ENCODE measurements at places on chromosomes 5 and 9. TPM values are rescaled to one million over a fixed set of nuclear protein-coding genes. Genes with fewer than 3 reads are reported as not detected.

Gene PLAC8L1
- 27.7 TPM for polyA plus RNA-seq

Gene ZDHHC11B
- 4.6 TPM for polyA plus RNA-seq

Gene CDC37L1
- 18.2 TPM for polyA plus RNA-seq

Gene FIBCD1
- polyA plus RNA-seq, result 20.8 TPM

Gene PPP2R2B
- polyA plus RNA-seq, result 36.6 TPM

Gene CAVIN4
- 3.7 TPM for polyA plus RNA-seq

Gene TMEM215
- 5.2 TPM for polyA plus RNA-seq

Gene SLC36A2
- polyA plus RNA-seq, result 1.5 TPM

Gene BRINP1
- 1.8 TPM for polyA plus RNA-seq

Gene ADAMTS19
- 0.90 TPM for polyA plus RNA-seq

Gene CCDC152
- polyA plus RNA-seq, result 1.4 TPM

Gene APBA1
- polyA plus RNA-seq, result 11.9 TPM

Gene CCNJL
- polyA plus RNA-seq, result 23.6 TPM

Gene GALNT12
- 7.5 TPM for polyA plus RNA-seq

Gene PPP3R2
- 241 TPM for polyA plus RNA-seq

Gene CTXN3
- polyA plus RNA-seq, result 0.26 TPM

Gene TRAF2
- 21.9 TPM for polyA plus RNA-seq

Gene INSYN2B
- 1.0 TPM for polyA plus RNA-seq

DNA sequence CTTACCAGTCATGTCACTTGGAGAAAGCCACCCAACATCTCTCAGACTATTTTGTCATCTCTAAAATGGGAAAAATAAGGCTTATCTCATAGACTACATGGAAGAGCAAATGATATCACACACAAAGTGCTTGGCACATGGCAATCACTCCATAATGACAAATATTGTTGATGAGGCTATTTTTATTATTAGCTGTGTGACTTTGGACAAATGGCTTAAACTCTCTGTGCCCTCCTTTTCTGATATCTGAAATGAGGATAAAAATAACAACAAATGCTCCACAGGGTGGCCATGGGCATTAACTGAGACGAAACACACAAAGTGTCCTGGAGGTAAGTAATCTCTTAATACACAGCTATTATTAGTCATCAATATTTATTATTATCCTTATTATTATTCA, 125.5 kb upstream of the HAND1 start:
- H3K4me1 ChIP-seq, result no peaks in the 10 kb centered on the region
- H3K36me3 ChIP-seq, result no peaks in the 10 kb centered on the region

- no peaks in the 10 kb centered on the region for H3K27me3 ChIP-seq
- no peak for DNase-seq
- no peak overlapping the region for H3K4me3 ChIP-seq
- no peaks in the 10 kb centered on the region for H3K4me1 ChIP-seq
Observed at GRCh38 chr5:131595088-131596033, 39.7 kb downstream of the RAPGEF6 start.

GRCh38 chr5:137348759-137349158, 150.4 kb downstream of the SPOCK1 start:
- no peaks in the 10 kb centered on the region for H3K4me1 ChIP-seq
- H3K27me3 ChIP-seq, result no peaks in the 10 kb centered on the region
- no peaks in the 10 kb centered on the region for H3K36me3 ChIP-seq

DNA sequence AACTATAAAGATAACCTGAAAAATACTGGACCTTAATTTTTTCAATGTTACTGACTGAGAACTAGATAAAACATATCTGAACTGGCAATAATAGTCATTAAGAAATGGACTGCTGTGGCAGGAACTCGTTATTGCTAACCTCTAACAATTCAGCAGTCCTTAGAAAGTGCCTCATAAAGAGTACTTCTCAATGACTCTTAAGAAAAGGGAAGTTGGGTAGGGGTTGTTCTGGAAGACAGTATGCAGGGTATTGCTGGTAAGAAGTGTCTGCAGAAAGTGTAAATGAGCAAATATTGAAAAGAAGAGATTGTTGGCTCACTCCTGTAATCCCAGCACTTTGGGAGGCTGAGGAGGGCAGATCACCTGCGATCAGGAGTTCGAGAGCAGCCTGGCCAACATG, 27.9 kb downstream of the FOXD1 start:
- no peaks in the 10 kb centered on the region for H3K4me1 ChIP-seq
- H3K27me3 ChIP-seq, result no peaks in the 10 kb centered on the region
- H3K36me3 ChIP-seq, result no peaks in the 10 kb centered on the region
- H3K4me3 ChIP-seq, result no peak overlapping the region

DNA sequence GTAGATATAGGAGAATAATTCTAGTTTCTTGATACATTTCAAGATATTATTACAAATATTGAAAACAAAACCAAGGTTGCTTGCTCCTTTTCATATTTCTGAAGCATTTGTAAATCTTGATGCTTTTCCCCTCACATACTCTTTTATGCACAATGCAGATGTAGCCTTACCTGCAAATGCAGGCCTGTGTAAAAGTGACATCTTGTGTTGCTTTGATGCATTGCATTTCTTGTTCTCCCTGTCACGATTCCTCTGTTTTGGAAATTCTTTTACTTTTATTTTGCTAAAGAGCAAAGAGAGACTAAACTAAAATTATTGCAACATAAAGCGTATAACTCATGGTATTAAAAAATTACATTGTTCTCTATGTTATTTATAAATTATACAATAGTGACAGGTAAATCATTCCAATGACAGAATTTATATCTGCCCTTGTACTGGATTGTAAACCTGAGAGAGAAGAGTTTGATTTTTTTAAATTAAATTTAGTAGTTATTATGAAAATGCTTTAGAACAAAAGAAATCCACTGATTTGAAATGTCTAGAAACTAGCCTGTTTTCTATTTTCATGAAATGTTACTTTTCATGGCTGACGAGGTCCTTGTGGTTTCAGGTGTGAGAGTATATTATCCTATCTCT, 970.0 kb downstream of the MAT2B start:
- no peak overlapping the region for H3K4me3 ChIP-seq
- no peaks in the 10 kb centered on the region for H3K27me3 ChIP-seq
- no peaks in the 10 kb centered on the region for H3K36me3 ChIP-seq
- no peaks in the 10 kb centered on the region for H3K4me1 ChIP-seq

DNA sequence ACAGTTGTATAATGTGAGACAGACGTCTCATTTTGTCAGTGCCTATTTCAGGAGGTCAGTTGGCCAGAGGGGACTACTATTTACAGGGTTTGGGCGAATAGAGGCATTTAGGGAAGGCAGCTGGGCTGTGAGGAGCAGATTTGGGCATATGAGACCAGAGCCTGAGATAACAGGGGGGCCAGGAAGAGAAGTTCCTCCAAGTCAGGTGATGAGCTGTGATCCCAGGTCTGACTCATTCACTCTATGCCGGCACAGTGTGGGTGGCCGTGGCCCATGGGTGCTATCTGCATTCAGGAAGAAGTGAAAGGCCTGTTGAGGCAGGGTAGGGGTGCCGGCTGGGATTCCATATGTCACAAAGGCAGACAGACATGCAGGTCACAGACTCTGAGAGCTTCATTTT, 142.8 kb downstream of the PDZD2 start:
- no peaks in the 10 kb centered on the region for H3K4me1 ChIP-seq
- no peaks in the 10 kb centered on the region for H3K36me3 ChIP-seq
- no peak overlapping the region for H3K4me3 ChIP-seq
- H3K27me3 ChIP-seq, result no peaks in the 10 kb centered on the region

- DNase-seq, result no peak
- peaks cover 23% of the 10 kb centered on the region for H3K4me1 ChIP-seq
- H3K27ac ChIP-seq, result no peak overlapping the region
- no peak overlapping the region for H3K4me3 ChIP-seq
- no peaks in the 10 kb centered on the region for H3K36me3 ChIP-seq
Observed at GRCh38 chr9:104861397-104861796, 66.6 kb downstream of the ABCA1 start.

GRCh38 chr9:35748858-35749514, at the start of the genes GBA2 and RGP1:
Gene GBA2 (minus strand): TSS chr9:35749228. CDS start chr9:35748704, 524 bp downstream.
Gene RGP1 (plus strand): TSS chr9:35749287. CDS start chr9:35749756, 469 bp downstream.
- no peaks in the 10 kb centered on the region for H3K27me3 ChIP-seq
- peaks cover 33% of the 10 kb centered on the region for H3K4me1 ChIP-seq
- peak; percentile 83 for DNase-seq
- no peaks in the 10 kb centered on the region for H3K36me3 ChIP-seq

- H3K4me3 ChIP-seq, result peak overlapping the region; percentile 61
- H3K4me1 ChIP-seq, result peaks cover 30% of the 10 kb centered on the region
- no peak overlapping the region for H3K27ac ChIP-seq
- H3K27me3 ChIP-seq, result no peaks in the 10 kb centered on the region
Observed at GRCh38 chr5:55231029-55231918, 2.1 kb downstream of the CCNO start.

GRCh38 chr9:68775003-68775730, 70.1 kb downstream of the PIP5K1B start:
- no peaks in the 10 kb centered on the region for H3K4me1 ChIP-seq
- no peaks in the 10 kb centered on the region for H3K36me3 ChIP-seq
- no peak overlapping the region for H3K4me3 ChIP-seq

GRCh38 chr5:62587737-62588136, 9.1 kb downstream of the LRRC70 start:
- H3K36me3 ChIP-seq, result no peaks in the 10 kb centered on the region
- no peaks in the 10 kb centered on the region for H3K4me1 ChIP-seq
- no peaks in the 10 kb centered on the region for H3K27me3 ChIP-seq
- H3K27ac ChIP-seq, result no peak overlapping the region
- no peak for DNase-seq

- no peaks in the 10 kb centered on the region for H3K27me3 ChIP-seq
- no peak overlapping the region for H3K27ac ChIP-seq
- H3K4me1 ChIP-seq, result no peaks in the 10 kb centered on the region
- H3K36me3 ChIP-seq, result no peaks in the 10 kb centered on the region
- DNase-seq, result no peak
Observed at GRCh38 chr5:17748941-17749340, 114.7 kb downstream of the TAF11L14 start.

GRCh38 chr9:76799473-76799872, 35.2 kb downstream of the PCA3 start:
- no peaks in the 10 kb centered on the region for H3K27me3 ChIP-seq
- no peak overlapping the region for H3K4me3 ChIP-seq
- H3K36me3 ChIP-seq, result no peaks in the 10 kb centered on the region
- no peak for DNase-seq
- no peaks in the 10 kb centered on the region for H3K4me1 ChIP-seq

DNA sequence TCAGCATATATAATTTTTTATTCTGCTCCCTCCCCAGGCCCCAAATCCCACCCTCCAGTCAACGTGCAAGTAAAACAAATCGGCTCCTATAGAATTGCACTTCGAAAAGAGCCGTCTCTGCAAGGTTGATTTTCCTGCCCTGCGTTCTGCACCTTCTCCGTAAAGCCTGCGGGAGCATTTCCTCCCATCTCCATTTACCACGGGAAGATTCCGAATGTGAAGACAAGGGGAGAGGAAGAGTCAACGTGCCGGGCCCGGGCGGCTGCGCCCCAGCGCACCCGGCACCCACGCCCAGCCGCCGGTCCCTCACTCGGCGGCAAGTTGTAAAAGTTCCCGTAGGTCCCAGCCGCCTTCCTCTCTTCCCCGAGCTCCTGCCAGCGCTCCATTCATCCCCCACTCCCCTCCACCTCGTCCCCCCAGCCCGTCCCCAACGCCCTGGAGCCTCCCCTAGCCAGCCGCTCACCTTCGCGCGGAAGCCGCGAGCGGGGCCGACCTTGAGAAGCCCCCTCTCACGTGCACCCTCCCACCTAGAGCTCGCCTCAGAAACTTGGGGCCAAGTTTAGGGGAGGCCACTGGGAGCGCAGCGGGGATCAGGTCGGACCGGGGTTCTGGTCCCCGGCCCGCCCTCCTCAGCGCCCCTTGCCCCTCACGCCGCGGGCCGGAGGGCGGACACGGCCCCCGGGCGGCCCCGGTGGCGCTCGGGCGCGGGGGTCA, 431 bp downstream of the BNC2 start:
- no peaks in the 10 kb centered on the region for H3K4me1 ChIP-seq
- H3K27ac ChIP-seq, result peak overlapping the region; percentile 95
- DNase-seq, result peak; percentile 25
- H3K27me3 ChIP-seq, result no peaks in the 10 kb centered on the region
- no peaks in the 10 kb centered on the region for H3K36me3 ChIP-seq

GRCh38 chr5:54624805-54625568, 107.4 kb downstream of the SNX18 start:
- no peaks in the 10 kb centered on the region for H3K4me1 ChIP-seq
- no peak overlapping the region for H3K27ac ChIP-seq
- H3K36me3 ChIP-seq, result no peaks in the 10 kb centered on the region

GRCh38 chr5:9239071-9239470, 306.8 kb downstream of the SEMA5A start:
- H3K27ac ChIP-seq, result no peak overlapping the region
- H3K36me3 ChIP-seq, result no peaks in the 10 kb centered on the region
- no peak for DNase-seq

GRCh38 chr9:112137066-112137465, 38.0 kb downstream of the SUSD1 start:
- H3K36me3 ChIP-seq, result no peaks in the 10 kb centered on the region
- no peaks in the 10 kb centered on the region for H3K4me1 ChIP-seq
- H3K27ac ChIP-seq, result no peak overlapping the region
- no peak for DNase-seq
- no peak overlapping the region for H3K4me3 ChIP-seq

DNA sequence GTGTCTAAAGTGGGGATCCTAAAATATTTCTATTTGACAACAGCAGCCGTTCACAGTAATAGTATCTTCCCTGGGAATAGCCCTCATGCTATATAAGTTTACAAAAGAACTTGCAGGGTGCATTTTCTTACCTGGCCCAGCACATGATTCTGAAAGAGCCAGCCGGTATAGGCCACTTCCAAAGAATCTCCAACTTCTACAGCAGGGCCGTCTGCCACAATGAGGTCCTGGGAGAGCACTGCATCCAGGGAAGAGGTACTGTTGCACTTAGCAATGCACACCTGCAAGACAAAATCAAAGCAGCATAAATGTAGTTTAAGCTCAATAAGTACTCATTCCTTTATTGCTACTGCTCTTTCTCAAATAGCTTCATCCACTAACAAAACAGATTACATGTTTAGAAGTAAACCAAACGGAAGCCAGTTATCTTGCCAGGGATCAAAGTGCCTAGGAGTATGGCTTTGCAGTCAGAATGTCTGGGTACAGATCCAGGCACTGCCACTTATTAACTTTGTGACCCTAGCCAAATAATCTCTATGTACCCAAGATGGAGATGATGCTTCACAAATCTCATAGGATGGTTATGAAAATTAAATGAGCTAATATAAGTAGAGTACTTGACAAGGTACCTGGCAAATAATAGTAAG, 21.3 kb downstream of the FKBP15 start:
- H3K36me3 ChIP-seq, result no peaks in the 10 kb centered on the region
- H3K27ac ChIP-seq, result no peak overlapping the region

GRCh38 chr5:147436596-147436995, 73.3 kb downstream of the DPYSL3 start:
- H3K27me3 ChIP-seq, result no peaks in the 10 kb centered on the region
- no peak overlapping the region for H3K4me3 ChIP-seq
- H3K4me1 ChIP-seq, result peaks cover 12% of the 10 kb centered on the region
